ENCODE measurements at places on chromosomes 7 and 10. TPM values are rescaled to one million over a fixed set of nuclear protein-coding genes. Genes with fewer than 3 reads are reported as not detected.

Gene POLD2
- polyA plus RNA-seq: 53.3 TPM

Gene CNNM1
- 0.07 TPM for polyA plus RNA-seq

Gene PSAP
- polyA plus RNA-seq: 534 TPM

Gene SH2D4B
- polyA plus RNA-seq: not detected

Gene CRHR2
- not detected for polyA plus RNA-seq

Gene SLC26A4
- not detected for polyA plus RNA-seq

Gene MUC12
- 0.44 TPM for polyA plus RNA-seq

Gene EBF3
- not detected for polyA plus RNA-seq

Gene MPP7
- polyA plus RNA-seq: 12.9 TPM

Gene EPDR1
- 0.10 TPM for polyA plus RNA-seq

Gene MAPK8
- 26.1 TPM for polyA plus RNA-seq

Gene ANXA8
- not detected for polyA plus RNA-seq

Gene ZNF107
- 8.1 TPM for polyA plus RNA-seq

Gene FXYD4
- not detected for polyA plus RNA-seq

Gene ZDHHC4
- polyA plus RNA-seq: 69.5 TPM

Measured in CD4-positive, CD25-positive, alpha-beta regulatory T cell (primary cell).